PC-3 (cell line): ENCODE measurements at places on chromosomes 4 and X. TPM values are rescaled to one million over a fixed set of nuclear protein-coding genes. Genes with fewer than 3 reads are reported as not detected.

Gene RAB33A
- not detected in 2 replicates for total RNA-seq

Gene THOC2
- total RNA-seq, result 69.1 and 78.0 TPM in 2 replicates

Gene MEPE
- not detected in 2 replicates for total RNA-seq

Gene GAGE12F
- total RNA-seq, result not detected in 2 replicates

Gene BTC
- 7.5 and 12.8 TPM in 2 replicates for total RNA-seq

Gene SLAIN2
- total RNA-seq, result 12.5 and 17.6 TPM in 2 replicates

Gene MAGEA2
- not detected in 2 replicates for total RNA-seq

Gene WAS
- total RNA-seq, result 0.66 TPM in 1 of 2 replicates, not detected in the other

GRCh38 chr4:184934184-184934583 is 84.1 kb upstream of the HELT start:
- no peaks in the 10 kb centered on the region for H3K4me1 ChIP-seq
- peak; percentile 17 for DNase-seq
- H3K27me3 ChIP-seq, result no peaks in the 10 kb centered on the region
- no peaks in the 10 kb centered on the region for H3K36me3 ChIP-seq
- no peak overlapping the region for H3K27ac ChIP-seq

DNA sequence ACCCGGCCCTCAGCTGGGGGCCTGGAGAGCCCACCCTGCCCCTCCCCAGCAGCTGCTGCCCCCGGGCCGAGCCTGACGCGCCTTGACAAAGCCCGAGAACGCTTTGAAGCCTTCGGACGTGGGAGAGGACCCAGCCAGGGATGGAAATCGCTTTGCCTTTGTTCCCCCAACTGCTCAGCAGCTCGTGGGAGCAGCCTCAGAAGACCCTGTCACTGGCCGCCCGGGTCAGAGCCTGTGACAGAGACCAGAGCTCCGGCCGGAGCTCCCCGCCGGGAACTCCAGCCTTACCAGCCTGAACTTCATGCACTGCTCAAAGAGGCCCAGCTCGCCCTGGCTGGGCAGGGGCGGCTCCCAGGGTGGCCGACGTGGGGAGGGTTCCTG is 2.6 kb upstream of the SLC6A8 start:
- H3K27ac ChIP-seq, result no peak overlapping the region
- no peaks in the 10 kb centered on the region for H3K27me3 ChIP-seq
- H3K4me3 ChIP-seq, result no peak overlapping the region
- no peaks in the 10 kb centered on the region for H3K36me3 ChIP-seq
- no peak for DNase-seq
- H3K4me1 ChIP-seq, result peaks cover 8% of the 10 kb centered on the region

DNA sequence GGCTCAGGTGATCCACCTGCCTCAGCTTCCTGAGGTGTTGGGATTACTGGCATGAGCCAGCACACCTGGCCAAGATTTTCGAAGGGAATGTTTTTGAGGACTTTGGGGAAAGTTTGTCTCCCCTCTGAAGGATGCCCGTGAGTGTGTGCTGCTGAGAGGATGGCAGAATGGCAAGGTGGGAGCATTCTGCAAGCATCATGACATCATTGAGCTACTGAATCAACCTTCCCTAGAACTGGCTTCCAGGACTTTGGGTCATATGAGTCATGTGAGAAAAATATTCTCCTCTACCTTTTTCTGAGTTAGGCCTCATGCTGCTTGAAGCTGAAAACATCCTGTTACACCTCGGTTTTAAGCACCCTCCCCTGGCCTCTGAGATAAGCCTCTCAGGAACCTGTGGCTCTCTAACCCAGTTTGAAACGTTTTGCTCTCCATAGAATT is 31.0 kb downstream of the TMEM131L start:
- peak; percentile 64 for DNase-seq
- no peaks in the 10 kb centered on the region for H3K36me3 ChIP-seq
- H3K27ac ChIP-seq, result peak overlapping the region; percentile 51
- peaks cover 34% of the 10 kb centered on the region for H3K4me1 ChIP-seq
- H3K4me3 ChIP-seq, result no peak overlapping the region

- H3K27me3 ChIP-seq, result no peaks in the 10 kb centered on the region
- H3K36me3 ChIP-seq, result no peaks in the 10 kb centered on the region
- H3K27ac ChIP-seq, result no peak overlapping the region
- peaks cover 11% of the 10 kb centered on the region for H3K4me1 ChIP-seq
These were observed 48.2 kb downstream of the USP26 start for GRCh38 chrX:133048751-133049150.

GRCh38 chr4:112109360-112110058 is 35.7 kb upstream of the FAM241A start:
- H3K4me1 ChIP-seq, result peaks cover 45% of the 10 kb centered on the region
- no peaks in the 10 kb centered on the region for H3K27me3 ChIP-seq
- no peak overlapping the region for H3K27ac ChIP-seq
- peak; percentile 6 for DNase-seq
- no peaks in the 10 kb centered on the region for H3K36me3 ChIP-seq
